ENCODE measurements at places on chromosomes 2 and 18. TPM values are rescaled to one million over a fixed set of nuclear protein-coding genes. Genes with fewer than 3 reads are reported as not detected.

The EMILIN1 gene
- 3.2 TPM for total RNA-seq

The SGPP2 gene
- total RNA-seq, result 2.1 TPM

GRCh38 chr18:11860594-11861450 is 9.6 kb downstream of the CHMP1B start:
- no peak for DNase-seq
- no peak overlapping the region for H3K4me3 ChIP-seq
- H3K36me3 ChIP-seq, result peaks cover 17% of the 10 kb centered on the region
- H3K27ac ChIP-seq, result no peak overlapping the region
- H3K27me3 ChIP-seq, result peaks cover 4% of the 10 kb centered on the region

DNA sequence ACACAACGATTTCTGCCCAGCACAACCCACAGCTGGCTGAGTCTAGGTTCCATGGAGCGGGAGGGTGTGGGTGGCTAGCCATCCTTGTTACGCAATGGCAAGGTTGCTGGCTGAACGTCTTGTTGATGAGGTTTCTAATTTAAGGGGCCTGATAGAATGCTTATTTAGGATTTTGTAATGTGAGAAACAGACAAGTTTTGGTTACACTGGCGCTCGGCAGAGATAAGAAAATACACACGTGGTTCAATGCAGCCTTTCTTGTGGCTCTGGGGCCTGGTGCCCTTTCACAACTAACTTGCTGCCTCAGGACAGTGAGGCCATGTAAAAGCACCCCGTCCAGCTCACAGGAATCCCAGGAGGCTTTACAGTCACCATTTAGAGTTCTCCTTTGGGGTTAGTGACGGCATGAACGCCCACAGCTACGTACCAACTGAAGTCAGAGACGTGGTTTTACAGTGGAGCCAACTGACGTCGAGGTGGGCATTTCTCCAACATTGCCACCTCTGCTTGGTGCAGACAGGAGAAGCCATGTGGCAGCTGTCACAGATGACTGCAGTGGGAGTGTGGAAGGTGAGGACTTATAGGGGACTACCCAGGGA is 29.7 kb upstream of the PIEZO2 start:
- H3K36me3 ChIP-seq, result no peaks in the 10 kb centered on the region
- no peak overlapping the region for H3K27ac ChIP-seq
- no peaks in the 10 kb centered on the region for H3K4me1 ChIP-seq
- H3K4me3 ChIP-seq, result no peak overlapping the region
